Epithelial cell of esophagus (primary cell): ENCODE measurements at places on chromosomes 1 and 21.

DNA sequence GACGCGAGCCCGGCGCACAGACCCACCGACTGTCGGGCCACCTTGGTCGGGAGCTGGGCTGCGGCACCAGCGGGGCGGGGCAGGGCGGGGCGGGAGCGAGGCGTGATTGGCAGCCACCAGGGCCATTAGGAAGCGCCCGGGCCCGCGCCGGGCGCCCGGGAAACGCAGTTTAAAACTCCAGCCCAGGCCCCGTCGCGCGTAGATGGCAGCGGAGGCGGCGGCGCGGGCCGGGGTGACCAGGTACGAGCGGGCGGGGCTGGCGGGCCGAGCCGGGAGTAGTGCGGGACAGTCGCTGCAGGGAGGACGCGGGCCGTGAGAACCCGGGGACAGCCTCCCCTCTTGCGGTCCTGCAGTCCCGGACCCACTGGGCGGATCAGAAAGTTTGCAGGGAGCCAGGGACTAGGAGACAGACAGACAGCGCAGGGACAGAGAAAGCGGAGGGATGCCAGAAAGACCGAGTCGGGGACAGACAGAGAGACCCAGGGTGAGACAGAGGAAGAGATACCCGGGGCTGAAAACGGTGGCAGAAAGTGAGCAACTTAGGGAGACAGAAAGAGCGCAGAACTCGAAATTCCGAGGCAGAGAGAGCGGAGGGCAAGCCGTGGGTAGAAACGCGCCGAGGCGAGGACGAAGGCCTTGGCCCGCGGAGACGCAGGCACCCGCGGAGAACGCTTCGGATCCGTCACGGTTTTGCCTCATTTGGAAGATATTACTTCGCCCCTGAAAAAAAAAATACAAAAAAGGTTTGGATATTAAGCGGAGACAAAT lies at the start of gene DMBX1:
Gene DMBX1 (plus strand): TSS at position 199 of the 768 bp plus-strand sequence. CDS start 17,175 bp downstream, outside the sequence.
- peak; percentile 48 for DNase-seq

GRCh38 chr1:236035681-236036101 lies 29.2 kb downstream of the NID1 start:
- DNase-seq = no peak

- DNase-seq = peak; percentile 73
Measured at GRCh38 chr1:174998569-174999215, 1.1 kb upstream of the CACYBP start.

DNA sequence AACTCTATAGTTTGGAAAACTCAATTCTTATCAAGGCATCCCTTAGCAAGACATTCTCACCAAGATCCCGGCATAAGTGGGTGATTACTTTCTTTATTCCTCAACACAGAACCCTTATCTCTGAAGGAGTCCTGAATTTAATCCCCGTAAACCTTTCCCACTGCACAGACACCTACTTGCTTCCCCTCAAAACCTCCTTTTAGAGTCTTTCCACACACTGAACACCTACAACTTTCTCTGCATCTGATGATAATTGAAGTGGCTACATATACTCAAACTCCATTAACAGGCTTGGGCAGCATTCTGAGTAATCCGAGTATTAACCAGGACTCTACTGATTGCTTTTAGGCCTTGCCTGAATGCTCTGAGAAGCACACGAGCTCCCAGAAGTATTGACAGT lies 23.5 kb downstream of the PALMD start:
- no peak for DNase-seq

DNA sequence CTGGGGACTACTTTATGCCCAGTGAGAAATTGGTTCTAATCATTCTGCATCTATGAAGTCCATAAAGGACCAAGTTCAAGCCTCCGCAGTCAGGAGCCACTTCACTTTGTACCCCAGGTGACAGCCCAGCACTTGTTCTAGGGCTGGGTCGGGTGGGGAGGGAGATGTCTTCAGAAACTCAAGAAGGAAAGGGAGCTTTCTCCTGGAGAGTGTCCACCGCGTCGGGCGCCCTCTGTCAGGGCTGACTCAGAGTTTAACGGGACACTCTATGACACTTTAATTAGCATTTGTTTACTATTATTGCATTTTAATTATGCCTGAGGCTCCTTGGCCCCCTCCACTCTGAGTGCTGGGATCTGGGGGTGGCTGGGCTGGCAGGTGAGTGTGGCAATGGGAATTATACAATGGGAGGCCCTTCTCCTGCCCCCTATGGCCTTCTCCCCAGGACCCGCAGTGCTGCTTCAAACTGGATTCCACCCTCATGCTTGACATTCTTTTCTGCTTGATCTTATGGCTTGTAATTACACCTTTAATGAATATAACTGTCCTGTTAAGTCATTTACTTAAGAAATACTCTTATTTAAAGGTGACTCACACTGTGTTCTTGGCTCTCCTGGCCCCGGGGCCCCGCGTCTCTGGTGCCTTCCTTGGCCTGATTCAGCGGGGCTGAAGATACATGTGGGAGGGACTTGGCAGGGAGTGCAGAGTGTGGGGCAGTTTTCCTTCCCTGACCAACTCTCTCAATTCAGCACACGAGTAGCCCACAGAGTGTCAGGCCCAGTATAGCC lies 136.6 kb downstream of the PLXNA2 start:
- peak; percentile 94 for DNase-seq

- DNase-seq = no peak
Measured at GRCh38 chr1:11333631-11334030, 60.6 kb downstream of the UBIAD1 start.

DNA sequence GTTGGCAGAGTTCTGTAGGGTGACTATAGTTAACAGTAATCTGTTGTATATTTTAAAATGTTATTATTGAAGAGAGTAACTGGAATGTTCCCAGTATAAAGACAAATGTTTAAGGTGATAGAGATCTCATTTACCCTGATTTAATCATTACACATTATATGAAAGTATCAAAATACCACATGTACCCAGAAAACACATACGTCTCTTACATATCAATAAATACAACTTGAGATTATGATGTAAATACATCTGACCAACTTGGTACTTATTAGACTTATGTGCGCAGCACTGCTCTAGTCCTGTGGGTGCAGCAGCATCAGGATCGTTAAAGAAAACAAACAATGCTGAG lies 670 bp upstream of the PARK7 start:
- DNase-seq = no peak

DNA sequence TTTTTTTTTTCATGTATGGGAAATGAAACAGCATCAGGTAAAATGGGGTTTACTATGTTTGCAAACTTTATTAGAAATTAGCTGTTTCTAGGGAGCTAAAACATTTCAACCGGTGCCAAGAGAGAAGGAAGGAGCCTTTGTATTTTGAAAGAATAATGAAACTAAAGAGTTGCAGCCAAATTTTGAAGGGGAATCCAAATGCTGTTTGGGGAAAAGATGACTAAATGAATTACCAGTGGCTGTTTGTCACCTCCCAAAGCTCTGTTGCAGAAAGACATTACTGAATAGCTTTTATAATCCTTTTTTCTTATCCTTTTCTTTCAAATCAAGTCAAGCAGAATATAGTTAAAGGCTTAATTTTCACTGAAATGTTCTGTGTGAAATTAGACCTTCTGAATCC lies 591.3 kb upstream of the ADGRL2 start:
- no peak for DNase-seq

DNA sequence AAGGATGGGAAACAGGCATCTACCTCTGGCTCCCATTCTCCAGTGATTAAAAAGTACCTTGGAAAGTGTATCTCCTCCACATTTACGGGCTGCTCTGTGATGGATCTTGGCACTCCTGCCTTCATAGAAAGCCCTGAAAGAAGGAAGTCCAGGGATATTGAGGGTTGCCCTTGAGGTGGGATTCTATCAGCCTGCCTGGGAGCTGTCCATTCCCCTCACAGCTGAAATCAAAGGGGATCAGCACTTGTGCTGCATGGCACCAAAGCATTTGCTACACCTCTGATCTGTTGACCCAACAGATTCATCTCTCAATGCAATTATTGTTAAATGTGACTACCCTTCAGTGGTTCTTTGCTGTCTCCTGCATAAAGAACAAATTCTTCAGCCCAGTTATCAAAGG lies 442.0 kb upstream of the RUNX1 start:
- no peak for DNase-seq

- no peak for DNase-seq
Measured at GRCh38 chr1:232472485-232473041, 157.4 kb downstream of the SIPA1L2 start.

GRCh38 chr1:11308699-11309224 lies 35.8 kb downstream of the UBIAD1 start:
- no peak for DNase-seq

DNA sequence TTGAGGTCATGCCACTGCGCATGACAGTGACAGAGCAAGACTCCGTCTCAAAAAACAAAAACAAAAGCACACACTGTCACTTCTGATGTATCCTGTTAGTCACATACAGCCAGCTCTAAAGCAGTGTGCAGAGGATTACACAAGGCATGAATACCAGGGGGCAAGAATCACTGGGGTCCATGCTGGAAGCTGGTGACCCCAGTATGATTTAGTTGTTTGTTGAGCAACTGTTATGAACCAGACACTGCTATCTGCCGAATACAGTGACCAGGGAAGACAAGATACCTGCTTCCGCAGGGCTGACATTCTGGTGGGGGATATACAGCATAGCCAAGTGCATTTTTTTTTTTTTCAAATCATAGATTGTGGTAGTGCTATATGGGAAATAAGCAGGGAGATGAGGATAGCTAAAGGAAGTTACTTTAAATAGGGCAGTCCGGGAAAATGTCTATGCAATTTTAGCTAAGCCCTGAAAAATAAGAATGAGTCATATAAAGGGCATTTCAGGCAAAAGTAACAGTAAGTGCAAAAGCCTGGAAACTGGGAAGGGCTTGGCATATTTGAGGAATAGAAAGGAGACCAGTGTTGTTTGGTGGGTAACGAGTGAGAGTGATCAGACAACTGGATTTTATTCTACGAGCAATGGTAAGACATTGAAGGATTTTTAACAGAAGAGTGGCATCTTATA lies 69.7 kb downstream of the ADSS2 start:
- peak; percentile 28 for DNase-seq

DNA sequence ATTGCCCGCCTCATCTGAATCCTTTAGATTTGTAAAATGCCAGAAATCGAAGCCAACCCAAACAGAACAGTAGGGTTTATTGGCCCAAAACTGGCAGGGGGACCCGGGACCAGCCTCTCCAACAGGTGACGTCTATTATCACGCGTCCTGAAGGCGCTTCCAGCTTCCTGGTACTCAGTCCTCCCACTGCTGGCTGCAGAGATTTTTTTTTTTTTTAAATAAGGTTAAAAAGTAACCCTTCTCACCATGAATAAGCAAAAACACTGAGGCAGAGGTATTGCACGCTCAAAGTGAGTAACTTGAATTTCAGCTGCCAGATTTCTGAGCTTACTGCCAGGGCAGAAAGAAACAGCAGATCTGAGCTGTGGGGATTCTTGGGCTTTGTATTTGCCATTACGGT lies 54.4 kb upstream of the GCLM start:
- no peak for DNase-seq

DNA sequence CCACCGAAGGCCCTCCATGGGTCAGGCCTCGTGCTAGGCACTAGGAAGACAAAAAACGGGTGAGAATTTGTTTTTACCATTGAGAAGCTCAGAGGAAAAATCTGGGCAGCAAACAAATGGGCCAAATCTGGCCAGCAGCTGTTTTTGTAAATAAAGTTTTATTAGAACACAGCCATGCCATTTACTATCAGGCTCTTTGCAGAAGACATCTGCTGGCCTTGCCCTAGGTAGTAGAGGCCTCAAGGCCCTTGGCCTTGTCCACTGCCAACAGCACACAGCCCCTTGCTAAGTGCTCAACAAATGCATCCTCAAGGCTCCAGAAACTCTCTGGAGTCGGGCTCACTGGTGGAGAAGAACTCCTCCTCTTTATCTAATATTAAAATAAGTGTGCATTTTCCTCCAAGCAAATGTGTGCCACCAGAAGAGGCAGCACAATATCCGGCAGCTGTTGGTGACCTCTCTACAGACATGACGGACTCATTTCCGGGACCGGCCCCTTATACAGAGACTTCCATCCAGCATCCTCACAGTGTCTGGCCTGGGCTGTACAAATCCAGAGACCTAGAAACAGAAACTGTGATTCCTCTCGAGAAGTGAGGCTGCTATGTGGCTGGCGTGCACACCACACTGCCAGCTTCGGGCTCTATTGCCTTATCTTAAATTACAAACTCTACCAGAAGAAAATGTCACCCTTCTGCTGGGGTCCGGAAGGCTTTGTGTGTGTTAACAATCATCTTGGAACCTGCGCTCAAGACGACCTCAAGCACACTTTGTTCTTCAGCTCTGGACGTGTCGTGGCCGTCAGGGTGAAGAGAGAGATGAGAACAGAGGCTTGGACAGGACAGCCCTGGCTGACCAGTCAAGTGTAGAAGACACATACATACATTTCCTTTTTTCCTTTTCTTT lies 203.9 kb downstream of the TOMM20 start:
- no peak for DNase-seq
